ENCODE measurements at places on chromosomes 5 and 9. TPM values are rescaled to one million over a fixed set of nuclear protein-coding genes. Genes with fewer than 3 reads are reported as not detected.

The IQGAP2 gene
- 4.9 TPM for total RNA-seq

The PRDM12 gene
- not detected for total RNA-seq

The ENC1 gene
- 3.7 TPM for total RNA-seq

- no peak for DNase-seq
Measured at GRCh38 chr5:146032911-146033310, 72.5 kb downstream of the PLAC8L1 start.

DNA sequence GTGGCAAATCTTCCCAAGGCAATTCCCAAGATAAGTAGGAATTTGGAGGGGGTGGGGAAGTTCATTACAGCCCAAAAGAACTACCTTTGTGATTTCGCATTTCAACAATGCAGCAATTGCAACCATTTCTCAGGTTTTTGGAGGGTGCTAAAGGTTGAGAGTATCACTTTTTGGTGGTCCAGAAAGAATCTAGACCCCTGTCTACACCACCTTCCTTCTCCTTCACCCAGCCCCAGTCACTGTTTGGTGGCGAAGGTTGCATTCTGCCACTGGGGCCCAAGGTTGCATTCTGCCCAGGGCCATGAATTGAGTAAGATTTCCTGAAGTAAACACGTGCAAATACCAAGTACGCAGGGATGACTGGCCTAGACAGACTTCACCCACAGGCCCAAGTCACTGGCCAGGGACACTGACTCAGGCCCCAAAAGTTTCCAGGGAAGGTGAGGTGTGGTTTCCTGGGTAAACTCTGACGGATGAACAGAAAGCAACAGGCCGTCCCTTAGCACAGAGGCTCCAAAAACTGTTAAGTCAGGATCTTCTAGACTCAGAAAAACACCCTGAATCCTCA, 5.7 kb downstream of the PDE6A start:
- no peak for DNase-seq

- no peak for DNase-seq
Measured at GRCh38 chr5:96214442-96215197, 218.4 kb downstream of the PCSK1 start.

GRCh38 chr5:9920697-9921096, 290.5 kb upstream of the TAS2R1 start:
- no peak for DNase-seq

- DNase-seq: no peak
Measured at GRCh38 chr5:21615195-21615765, 1237.9 kb downstream of the CDH12 start.

GRCh38 chr5:134466241-134467069, 54.8 kb upstream of the CDKN2AIPNL start:
- DNase-seq: peak; percentile 99

GRCh38 chr5:83209963-83210362, 132.6 kb downstream of the XRCC4 start:
- no peak for DNase-seq

DNA sequence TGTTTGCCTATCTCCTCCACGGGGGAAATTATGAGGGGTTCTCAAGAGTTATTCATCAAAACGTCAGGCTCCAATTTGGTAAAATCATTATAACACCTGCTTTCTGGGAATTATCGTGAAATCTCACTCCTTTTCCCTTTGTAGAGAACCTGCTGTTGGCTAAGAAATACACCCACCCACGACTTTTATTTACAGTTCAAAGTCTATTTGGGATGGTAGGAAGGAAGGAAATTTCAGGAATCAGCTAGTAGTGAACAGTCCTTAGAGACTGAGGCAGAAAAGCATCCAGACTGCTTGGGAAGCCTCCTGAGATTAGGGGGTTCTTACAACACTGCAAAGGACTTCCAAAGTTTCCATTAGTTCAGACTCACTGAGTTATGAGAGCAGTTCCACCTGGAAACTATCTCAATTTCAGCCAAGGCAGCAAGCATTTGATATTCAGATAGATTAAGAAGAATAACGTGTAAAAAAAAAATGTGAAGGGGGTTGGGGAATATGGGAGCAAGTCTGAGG, 9.4 kb upstream of the SPDL1 start:
- DNase-seq: no peak

GRCh38 chr9:137589441-137590122, 730 bp downstream of the ZMYND19 start:
- no peak for DNase-seq

- DNase-seq: no peak
Measured at GRCh38 chr9:121206516-121207370, 5.1 kb upstream of the RAB14 start.

GRCh38 chr9:77805810-77806209, 157.7 kb upstream of the GNA14 start:
- no peak for DNase-seq

All from Right ventricle myocardium inferior (tissue), 1 donor.